Mesenchymal stem cell (in vitro differentiated cells and primary cell): ENCODE measurements at places on chromosomes 6 and 20.

- peaks cover 3% of the 10 kb centered on the region for H3K27me3 ChIP-seq
- H3K36me3 ChIP-seq: no peaks in the 10 kb centered on the region
- H3K4me1 ChIP-seq: no peaks in the 10 kb centered on the region
- H3K4me3 ChIP-seq: no peak overlapping the region
Observed at GRCh38 chr20:45592574-45593189, 13.6 kb upstream of the WFDC8 start.

DNA sequence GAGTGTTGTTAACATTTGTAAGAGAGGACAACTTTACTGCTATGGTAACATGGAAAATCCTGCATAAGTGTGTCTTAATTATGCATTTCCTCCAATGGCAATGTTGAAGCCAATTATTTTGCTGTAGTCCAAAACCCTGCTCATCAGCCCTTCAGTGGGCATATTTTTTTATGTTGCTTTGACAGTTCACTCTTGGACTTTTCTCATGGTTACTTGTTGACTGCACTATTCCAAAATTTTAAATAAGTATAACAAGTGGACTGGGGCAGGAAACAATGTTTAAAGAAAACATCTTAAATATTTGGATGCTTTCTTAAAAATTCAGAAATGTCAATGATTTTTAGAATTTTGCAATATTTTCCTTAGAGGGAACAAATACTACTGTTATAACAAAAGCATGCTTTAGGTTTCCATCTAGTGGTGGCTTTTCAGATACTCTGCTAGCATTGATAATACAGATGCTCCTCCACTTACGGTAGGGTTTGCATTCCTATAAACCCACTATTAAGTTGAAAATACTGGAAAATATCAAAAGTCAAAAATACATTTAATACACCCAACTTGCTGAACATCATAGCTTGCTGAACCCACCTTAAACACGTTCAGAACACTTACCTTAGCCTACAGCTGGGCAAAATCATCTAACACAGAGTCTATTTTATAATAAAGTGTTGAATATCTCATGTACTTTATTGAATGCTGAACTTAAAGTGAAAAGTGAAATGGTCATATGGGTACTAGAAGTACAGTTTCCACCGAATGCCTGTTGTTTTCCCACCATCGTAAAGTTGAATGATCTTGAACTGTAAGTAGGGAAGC is 86.4 kb downstream of the ADGRG6 start:
- no peak overlapping the region for H3K27ac ChIP-seq
- H3K27me3 ChIP-seq: no peaks in the 10 kb centered on the region
- no peaks in the 10 kb centered on the region for H3K4me1 ChIP-seq
- H3K36me3 ChIP-seq: no peaks in the 10 kb centered on the region

DNA sequence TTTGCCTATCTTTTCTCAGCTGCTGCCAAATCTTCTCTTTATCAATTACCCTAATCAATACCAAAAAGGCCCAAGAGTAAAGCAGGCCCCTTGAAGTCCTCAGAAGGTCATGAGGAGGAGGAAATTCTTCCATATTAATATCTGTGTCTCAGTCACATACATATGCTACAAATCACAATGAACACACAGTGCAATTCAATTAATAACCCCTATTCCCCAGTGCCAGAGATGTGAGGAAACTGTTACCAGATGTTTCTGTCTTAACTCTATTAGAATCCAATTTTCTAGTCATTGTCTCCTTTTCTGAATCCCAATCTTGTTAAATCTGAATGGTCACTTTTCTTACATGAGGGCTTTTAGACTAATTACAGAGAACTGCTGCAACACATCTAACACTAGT is 45.9 kb upstream of the SLC2A12 start:
- H3K27me3 ChIP-seq: no peaks in the 10 kb centered on the region
- H3K4me1 ChIP-seq: no peaks in the 10 kb centered on the region
- no peak overlapping the region for H3K4me3 ChIP-seq
- no peak for DNase-seq

GRCh38 chr6:125212377-125212776 is 58.8 kb downstream of the TPD52L1 start:
- H3K4me1 ChIP-seq: peaks cover 2% of the 10 kb centered on the region
- DNase-seq: no peak
- no peaks in the 10 kb centered on the region for H3K36me3 ChIP-seq
- H3K4me3 ChIP-seq: no peak overlapping the region

- H3K4me3 ChIP-seq: no peak overlapping the region
- DNase-seq: no peak
- H3K36me3 ChIP-seq: no peaks in the 10 kb centered on the region
- no peak overlapping the region for H3K27ac ChIP-seq
- no peaks in the 10 kb centered on the region for H3K4me1 ChIP-seq
- peaks cover 13% of the 10 kb centered on the region for H3K27me3 ChIP-seq
Observed at GRCh38 chr6:117303323-117303722, 38.0 kb downstream of the VGLL2 start.

DNA sequence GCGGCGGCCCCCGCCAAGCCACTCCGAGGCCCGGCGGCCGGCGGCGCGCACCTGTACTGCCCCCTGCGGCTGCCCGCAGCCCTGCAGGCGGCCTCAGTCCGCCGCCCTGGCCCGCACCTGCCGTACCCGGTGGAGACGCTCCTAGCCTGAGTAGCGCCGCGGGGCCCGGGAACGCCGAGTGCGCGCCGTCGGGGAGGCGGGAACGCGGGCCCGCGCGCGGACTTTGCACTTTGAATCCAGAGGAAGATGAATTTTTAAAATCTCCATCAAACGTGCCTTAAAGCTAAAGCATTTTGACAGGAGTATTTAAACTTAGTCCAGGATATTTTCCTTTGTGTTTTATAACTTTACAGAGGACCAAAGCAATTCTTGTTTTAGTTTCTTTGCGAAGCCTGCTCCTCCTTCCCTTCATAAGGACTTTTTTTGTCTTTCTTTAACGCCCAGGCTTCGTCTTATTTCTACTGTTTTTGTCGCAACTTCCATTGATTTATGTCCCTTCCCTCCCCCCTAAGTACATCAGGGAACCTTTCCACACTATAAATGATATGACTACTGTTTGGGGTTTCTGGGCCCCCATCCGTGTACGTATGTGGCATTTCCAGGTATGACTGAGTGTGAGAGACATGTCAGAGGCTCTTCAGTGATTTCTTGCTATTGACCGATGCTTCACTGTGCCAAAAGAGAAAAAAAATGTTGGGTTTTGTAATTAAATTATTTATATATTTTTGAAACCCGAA is 2.0 kb downstream of the FOXQ1 start:
- peak overlapping the region; percentile 27 for H3K4me3 ChIP-seq
- H3K27ac ChIP-seq: no peak overlapping the region
- no peak for DNase-seq
- H3K36me3 ChIP-seq: no peaks in the 10 kb centered on the region
- peaks cover 59% of the 10 kb centered on the region for H3K27me3 ChIP-seq

- no peak overlapping the region for H3K4me3 ChIP-seq
- no peaks in the 10 kb centered on the region for H3K36me3 ChIP-seq
- DNase-seq: no peak
- H3K4me1 ChIP-seq: no peaks in the 10 kb centered on the region
- no peak overlapping the region for H3K27ac ChIP-seq
- no peaks in the 10 kb centered on the region for H3K27me3 ChIP-seq
Observed at GRCh38 chr6:80522576-80522975, 416.1 kb downstream of the BCKDHB start.

GRCh38 chr20:53801609-53802370 is 208.2 kb upstream of the ZNF217 start:
- no peak overlapping the region for H3K27ac ChIP-seq
- no peak for DNase-seq
- peaks cover 5% of the 10 kb centered on the region for H3K4me1 ChIP-seq

GRCh38 chr20:910870-911770 is 5.0 kb downstream of the ANGPT4 start:
- no peak overlapping the region for H3K27ac ChIP-seq
- H3K27me3 ChIP-seq: peaks cover 43% of the 10 kb centered on the region
- H3K4me1 ChIP-seq: no peaks in the 10 kb centered on the region

- H3K36me3 ChIP-seq: no peaks in the 10 kb centered on the region
- peaks cover 14% of the 10 kb centered on the region for H3K4me1 ChIP-seq
- H3K27me3 ChIP-seq: no peaks in the 10 kb centered on the region
- no peak for DNase-seq
- H3K27ac ChIP-seq: no peak overlapping the region
- H3K4me3 ChIP-seq: no peak overlapping the region
Observed at GRCh38 chr6:156883497-156884252, 106.5 kb downstream of the ARID1B start.

- H3K36me3 ChIP-seq: no peaks in the 10 kb centered on the region
- DNase-seq: no peak
- H3K27me3 ChIP-seq: no peaks in the 10 kb centered on the region
- no peak overlapping the region for H3K27ac ChIP-seq
- no peak overlapping the region for H3K4me3 ChIP-seq
Observed at GRCh38 chr6:74742793-74743508, 462.9 kb downstream of the COL12A1 start.

- no peaks in the 10 kb centered on the region for H3K27me3 ChIP-seq
- peaks cover 99% of the 10 kb centered on the region for H3K36me3 ChIP-seq
- H3K4me1 ChIP-seq: no peaks in the 10 kb centered on the region
- no peak overlapping the region for H3K27ac ChIP-seq
Observed at GRCh38 chr20:49540232-49540620, 27.7 kb downstream of the PTGIS start.

DNA sequence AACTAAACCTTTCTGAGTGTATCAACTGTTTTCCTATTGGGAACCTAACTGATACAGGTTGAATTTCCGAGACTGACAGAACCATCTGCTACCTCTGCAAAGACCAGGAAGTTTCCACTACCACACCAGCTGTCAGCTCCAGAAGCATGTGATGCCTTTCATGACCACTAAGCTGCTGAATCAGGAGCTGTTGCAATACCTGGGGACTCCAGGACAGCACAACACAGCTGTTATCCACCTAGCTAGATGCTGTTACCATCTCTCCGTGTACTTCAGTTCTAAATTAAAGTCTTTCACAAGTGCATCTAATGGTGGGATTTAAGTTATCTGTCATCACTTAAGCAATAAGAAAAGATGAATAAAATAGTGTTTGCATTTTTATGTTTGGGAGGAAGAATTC is 158.2 kb upstream of the IMPG1 start:
- H3K27ac ChIP-seq: no peak overlapping the region
- no peak overlapping the region for H3K4me3 ChIP-seq
- no peaks in the 10 kb centered on the region for H3K36me3 ChIP-seq
- DNase-seq: no peak
- H3K27me3 ChIP-seq: no peaks in the 10 kb centered on the region
- H3K4me1 ChIP-seq: no peaks in the 10 kb centered on the region

GRCh38 chr20:46994341-46994740 is 99.7 kb downstream of the EYA2 start:
- no peaks in the 10 kb centered on the region for H3K4me1 ChIP-seq
- no peak overlapping the region for H3K27ac ChIP-seq
- DNase-seq: no peak

- no peaks in the 10 kb centered on the region for H3K36me3 ChIP-seq
- H3K4me3 ChIP-seq: no peak overlapping the region
- no peaks in the 10 kb centered on the region for H3K27me3 ChIP-seq
- no peaks in the 10 kb centered on the region for H3K4me1 ChIP-seq
Observed at GRCh38 chr20:17109307-17109706, 117.5 kb upstream of the PCSK2 start.

DNA sequence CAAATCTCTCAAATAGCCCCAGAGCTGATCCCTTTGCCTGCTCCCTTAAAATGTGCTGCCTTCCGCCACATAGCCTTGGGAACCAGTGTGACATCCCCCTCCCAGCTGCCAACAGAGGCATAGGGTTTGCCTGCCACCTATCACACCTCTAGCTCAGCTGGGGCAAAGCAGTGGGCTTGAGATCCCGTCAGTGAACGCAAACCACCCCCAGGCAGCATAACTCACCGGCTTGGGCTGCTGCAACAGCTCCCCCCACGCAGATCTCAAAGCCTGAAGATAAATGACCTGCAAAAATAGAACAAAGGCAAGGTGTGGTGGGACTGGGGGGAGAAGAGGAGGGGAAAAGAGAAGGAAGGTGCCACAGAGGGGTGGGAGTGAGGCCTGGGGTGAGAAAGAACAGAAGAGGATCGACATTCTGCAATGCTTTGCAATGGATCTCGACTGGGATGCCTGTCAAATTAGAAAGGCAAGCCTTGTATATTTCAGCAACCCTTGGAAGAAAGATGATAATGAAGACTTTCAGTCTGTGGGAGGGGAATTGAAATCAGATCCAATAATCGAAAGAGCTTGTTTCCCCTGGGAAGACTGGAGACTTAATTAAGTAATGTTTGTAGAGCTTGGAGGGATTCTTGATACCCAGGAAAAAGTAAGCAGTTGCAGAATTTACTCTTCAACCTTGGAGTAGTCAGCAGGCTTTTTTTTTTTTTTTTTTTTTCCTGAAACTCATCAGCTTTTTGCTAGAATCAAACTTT is 1.3 kb downstream of the PDYN start:
- H3K4me1 ChIP-seq: no peaks in the 10 kb centered on the region
- H3K27me3 ChIP-seq: peaks cover 93% of the 10 kb centered on the region
- no peak overlapping the region for H3K27ac ChIP-seq
- no peak for DNase-seq

DNA sequence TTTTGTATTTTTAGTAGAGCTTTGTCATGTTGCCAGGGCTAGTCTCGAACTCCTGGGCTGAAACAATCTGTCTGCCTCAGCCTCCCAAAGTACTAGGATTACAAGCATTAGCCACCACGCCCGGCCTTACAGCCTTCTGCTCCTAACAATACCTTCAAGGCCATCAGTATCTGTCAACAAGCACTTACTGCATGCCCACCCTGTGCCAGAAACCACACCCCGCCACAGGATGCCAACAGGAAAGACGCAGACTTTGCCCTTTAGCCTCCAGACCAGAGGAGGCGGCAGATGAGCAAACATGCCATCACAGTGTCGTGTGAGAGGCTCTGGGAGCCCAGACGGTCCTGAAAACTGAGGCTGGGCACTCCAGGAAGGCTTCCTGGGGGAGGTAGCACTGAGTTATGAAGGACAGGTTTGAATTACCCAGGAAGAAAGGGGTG is 34.7 kb upstream of the TGM3 start:
- peaks cover 6% of the 10 kb centered on the region for H3K27me3 ChIP-seq
- no peaks in the 10 kb centered on the region for H3K36me3 ChIP-seq
- no peak overlapping the region for H3K27ac ChIP-seq

- H3K27ac ChIP-seq: no peak overlapping the region
- peaks cover 20% of the 10 kb centered on the region for H3K27me3 ChIP-seq
- no peak for DNase-seq
- no peaks in the 10 kb centered on the region for H3K4me1 ChIP-seq
- H3K36me3 ChIP-seq: no peaks in the 10 kb centered on the region
Observed at GRCh38 chr20:57614490-57615444, 5.5 kb downstream of the ZBP1 start.
